Activated CD4-positive, alpha-beta T cell treated with anti-CD3 and anti-CD28 coated beads, Interleukin-2, amount 50 U/mL, for 1 hour (primary cell): ENCODE measurements at places on chromosomes 3 and 15.

- no peak for DNase-seq
Measured at GRCh38 chr15:92332125-92332899, 61.4 kb upstream of the ST8SIA2 start.

- DNase-seq: no peak
Measured at GRCh38 chr3:16297997-16298885, 33.2 kb downstream of the OXNAD1 start.

DNA sequence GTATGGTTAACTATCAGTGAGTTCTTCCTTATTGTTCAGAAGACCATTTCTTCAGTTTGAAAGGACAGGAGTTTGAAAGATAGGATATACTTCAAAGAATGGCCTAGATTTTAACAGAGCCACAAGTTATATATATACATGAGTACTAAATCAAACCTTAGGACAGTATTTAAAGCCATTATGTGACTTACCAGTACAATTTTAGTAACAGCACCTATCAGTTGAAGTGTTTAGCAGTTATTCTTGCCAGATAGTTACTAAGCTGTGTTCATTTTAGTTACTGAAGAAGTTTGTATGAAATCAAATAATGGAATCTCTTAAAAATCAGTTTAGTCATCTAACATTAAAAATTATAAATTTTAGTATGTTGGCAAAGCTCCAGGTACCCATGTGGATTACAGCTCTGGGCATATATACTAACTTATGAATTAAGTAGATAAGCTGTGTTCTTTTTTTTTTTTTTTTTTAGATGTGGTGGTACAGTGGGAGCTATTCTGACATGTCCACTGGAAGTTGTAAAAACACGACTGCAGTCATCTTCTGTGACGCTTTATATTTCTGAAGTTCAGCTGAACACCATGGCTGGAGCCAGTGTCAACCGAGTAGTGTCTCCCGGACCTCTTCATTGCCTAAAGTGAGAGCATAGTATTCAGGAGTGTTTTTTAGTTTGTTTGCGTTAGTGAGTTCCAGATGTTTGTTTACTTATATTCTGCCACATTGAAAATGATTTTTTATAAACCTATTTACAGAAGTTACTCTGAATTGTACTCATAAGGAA lies 14.6 kb downstream of the SLC25A36 start:
- no peak for DNase-seq

GRCh38 chr15:90907838-90908507 lies 4.9 kb downstream of the MAN2A2 start:
- no peak for DNase-seq

DNA sequence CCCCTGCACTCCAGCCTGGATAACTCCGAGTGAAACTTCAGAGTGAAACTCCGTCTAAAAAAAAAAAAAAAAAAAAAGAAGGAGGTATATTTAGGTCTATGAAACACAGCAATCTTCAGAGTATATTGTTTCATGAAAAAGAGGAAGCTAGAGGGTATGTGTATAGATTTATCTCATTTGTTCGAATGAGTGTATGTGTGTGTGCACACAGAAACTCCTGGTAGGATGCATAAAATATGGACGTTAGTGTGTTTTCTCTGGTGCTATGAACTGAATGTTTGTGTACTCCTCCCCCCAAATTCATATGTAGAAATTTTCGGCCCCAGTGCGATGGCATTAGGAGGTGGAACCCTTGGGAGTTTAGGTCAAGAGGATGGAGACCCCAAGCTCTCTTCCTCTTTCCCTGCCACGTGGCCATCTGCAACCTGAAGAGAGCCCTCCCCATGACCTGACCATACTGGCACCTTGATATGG lies 98.6 kb upstream of the KLF13 start:
- DNase-seq: no peak

GRCh38 chr3:38829404-38829803 lies 13.4 kb upstream of the SCN10A start:
- no peak for DNase-seq

GRCh38 chr3:52070724-52071621 lies 14.6 kb upstream of the DUSP7 start:
- no peak for DNase-seq

DNA sequence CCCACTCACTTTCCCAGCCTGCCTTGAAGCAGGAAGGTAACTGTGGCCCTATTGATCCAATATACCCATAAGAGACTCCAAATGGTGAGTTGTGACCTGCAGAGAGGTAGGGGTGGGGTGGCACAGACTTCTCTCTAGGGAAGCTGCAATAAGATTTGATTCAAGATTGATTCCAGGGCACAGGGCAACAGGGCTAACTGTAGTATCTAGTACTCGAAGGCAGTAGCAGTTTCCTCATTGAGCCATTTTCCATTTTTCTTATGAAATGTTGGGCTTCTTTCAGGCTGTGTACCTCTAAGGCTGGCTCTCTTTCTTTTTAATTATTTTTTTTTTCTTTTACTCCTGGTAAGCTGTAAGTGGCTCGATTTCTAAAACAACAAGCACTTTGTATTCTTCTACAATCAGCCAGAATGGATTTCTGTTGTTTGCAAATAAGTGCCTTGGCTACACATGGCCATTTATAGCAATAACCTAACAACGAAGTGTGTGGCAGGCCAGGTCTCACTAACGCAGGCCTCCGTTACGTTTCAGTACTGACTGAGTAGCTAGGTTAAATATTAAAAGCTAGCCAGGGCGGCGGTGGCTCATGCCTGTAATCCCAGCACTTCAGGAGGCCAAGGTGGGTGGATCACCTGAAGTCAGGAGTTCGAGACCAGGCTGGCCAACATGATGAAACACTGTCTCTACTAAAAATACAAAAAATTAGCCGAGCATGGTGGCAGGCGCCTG lies 19.3 kb downstream of the CCDC12 start:
- DNase-seq: no peak

DNA sequence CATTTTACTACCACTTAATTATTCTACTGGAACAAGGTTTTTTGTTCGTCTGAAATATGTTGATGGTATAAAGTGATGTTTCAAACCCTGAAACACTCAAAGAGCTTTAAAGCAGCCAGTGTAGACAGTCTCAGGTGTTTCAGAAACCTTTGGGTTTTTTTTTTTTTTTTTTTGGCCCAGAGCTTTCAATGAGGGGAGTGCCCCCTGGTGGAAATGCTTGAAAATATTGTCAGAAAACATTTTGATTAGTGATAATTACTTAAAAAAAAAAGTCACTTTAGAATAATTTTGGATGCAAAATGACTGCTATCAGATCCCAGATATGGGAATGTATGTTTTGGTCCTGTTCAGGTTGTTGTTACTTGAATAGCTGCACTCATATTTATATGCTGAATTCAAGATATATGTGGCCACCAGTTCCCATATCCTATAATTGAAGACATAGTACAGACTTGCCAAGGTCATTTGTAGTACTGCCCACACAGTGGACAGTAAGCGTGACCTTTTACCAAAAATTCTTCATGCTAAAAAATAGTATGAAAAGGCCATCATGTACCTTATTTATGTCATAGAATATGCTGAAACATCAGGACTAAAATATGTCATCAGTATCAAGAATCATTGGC lies 35.9 kb downstream of the SATB1 start:
- peak; percentile 16 for DNase-seq

DNA sequence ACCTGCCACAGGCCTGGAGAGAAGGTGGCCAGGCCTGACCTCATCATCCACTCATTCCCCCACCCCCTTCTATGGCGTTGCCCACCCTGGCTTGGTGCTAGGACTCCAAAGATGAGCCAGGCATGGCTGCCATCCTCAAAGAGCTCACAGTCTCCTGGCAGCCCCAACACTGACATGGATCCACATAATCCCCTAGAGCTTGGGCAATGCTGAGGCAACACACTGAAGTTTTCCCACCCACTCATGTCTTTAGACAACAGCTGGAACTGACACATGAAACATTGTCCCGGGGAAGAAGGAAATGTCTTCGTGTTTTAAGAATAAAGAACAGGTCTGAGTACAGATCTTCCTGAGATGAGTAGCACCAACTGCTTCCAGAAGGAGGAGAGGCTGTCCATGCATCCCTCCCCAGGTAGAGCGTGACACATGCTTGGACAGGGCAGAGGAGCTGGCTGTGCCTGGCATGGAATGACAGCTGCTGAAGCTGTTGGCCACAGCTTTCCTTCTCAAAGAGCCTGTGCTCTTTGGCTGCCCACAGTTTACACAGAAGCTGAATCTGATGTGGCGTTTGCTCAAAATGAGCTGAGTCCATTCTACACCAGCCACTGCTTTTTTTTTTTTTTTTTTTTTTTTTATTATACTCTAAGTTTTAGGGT lies 70.1 kb downstream of the HOMER2 start:
- DNase-seq: no peak

DNA sequence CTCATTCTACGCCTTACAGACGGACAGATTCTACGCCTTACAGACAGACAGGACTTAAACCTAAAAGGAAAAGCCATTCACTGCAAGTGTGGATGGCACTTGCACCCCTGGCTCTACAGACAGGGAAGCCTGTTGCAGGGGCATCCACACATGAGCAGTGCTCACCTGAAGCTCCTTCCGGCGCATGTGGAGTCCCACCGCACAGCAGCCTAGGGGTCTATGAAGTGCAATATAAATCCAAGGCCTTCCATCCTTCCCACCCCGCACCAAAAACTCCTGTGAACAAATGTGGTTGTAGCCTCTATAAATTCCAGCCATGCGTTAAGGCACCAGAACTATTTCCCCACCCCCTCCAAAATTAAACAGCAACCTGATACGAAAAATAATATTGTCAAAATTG lies 121.3 kb downstream of the LRIG1 start:
- no peak for DNase-seq

DNA sequence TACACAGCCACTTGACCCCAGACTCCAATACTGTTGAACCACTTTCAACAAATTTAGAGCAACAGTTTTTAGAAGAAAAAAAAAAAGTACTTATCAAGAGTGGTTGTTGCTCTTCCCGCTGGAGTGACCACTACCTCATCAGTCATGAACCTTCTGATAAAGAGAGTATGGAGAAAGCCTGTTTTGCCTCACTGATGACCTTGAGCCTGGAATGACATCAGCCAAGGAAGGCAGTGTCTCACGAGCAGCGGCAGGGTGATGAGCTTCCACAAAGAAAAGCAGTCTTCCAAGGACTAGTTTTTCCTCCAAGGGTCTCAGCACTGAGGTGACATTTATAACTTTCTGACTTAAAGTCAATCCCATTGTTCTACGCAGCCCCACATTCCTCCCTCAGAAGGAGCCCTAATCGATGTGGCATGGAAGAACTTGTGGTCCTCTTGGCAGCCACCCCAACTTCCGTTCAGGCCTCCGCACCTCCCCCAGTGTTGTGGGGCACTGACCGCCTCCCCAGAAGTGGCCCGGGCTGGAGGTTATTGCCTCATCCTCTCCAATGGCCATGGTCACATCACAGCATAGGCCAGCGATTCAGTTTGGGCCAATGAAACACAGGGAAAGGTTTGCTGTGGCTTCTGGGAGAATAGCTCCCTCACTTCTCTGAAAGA lies 1.8 kb upstream of the CYP11A1 start:
- no peak for DNase-seq

- DNase-seq: no peak
Measured at GRCh38 chr3:126261037-126261436, 80.7 kb upstream of the ALDH1L1 start.

GRCh38 chr15:55860468-55860867 lies 117.5 kb upstream of the PRTG start:
- no peak for DNase-seq

DNA sequence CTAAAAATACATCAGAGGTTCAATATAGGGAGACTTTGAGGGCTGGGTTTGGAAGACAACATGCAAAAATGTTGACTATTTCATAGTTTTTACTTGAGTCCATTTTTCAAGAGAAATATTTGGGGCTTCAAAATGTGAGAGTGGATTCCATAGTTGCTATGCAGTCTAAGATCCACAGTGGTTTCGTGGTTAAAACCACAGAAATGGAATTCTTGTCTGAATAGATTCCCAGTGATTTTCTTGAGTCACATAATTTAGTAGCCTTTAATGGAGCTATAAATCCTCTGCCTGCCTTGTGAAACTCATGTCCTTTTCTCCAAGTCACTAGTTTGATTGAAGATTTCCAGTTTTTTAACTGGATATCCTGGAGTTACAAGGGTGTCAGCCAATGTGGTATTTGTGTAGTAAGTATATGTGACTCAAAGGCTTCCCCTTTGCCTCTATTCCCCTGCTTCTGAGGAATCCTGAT lies 94.7 kb upstream of the RBMS3 start:
- DNase-seq: no peak

GRCh38 chr3:65144791-65145351 lies 457.1 kb upstream of the ADAMTS9 start:
- no peak for DNase-seq
